ENCODE measurements at places on chromosomes 7 and 10.

DNA sequence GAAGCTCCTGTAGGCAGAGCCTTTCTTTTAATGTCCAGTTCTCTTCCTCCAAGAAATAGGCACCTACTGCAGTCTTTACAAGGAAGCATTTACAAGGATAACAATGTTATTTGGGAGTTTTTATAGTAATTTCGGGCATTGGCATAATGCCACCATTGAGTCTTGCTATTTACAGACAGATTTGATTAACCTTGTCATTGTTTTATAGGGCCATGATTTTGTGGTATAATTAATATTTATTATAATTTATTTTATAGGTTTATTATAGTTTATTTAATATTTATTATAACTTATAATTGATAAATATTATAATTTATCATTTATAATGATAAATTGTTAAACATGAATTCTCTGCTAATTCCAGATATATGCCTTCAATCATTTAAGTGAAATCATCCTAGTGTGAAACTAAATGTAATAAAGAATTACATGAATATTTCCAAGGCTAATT lies 573 bp upstream of the POT1 start:
- DNase-seq = no peak

- no peak for DNase-seq
Measured at GRCh38 chr10:12022580-12023257, 19.9 kb downstream of the UPF2 start.

GRCh38 chr10:72272689-72273409 lies 875 bp upstream of the DDIT4 start:
- no peak for DNase-seq

- no peak for DNase-seq
Measured at GRCh38 chr10:68074031-68074774, 880 bp downstream of the HERC4 start.

GRCh38 chr10:16995867-16996529 lies 133.6 kb downstream of the CUBN start:
- DNase-seq = no peak

DNA sequence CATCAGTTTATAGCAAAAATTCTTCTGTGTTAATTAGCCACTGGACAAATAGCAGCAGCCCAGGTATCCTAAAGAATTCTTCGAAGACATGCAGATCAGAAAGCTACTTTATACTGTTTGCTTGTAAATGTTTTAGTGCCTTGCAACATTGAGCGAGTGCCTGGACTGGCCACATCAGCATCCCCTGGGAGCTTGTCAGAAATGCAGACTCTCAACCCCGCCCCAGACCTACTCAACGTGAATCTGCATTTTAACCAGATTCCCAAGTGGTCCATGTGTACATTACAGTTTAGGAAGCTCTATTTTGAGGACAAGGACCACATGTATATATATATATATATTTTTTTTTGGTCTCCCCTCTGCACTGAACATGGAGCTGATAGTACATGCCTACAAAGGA lies 18.5 kb upstream of the PLEKHS1 start:
- DNase-seq = no peak

- DNase-seq = no peak
Measured at GRCh38 chr7:43653466-43653865, 70.6 kb downstream of the STK17A start.

- DNase-seq = no peak
Measured at GRCh38 chr10:33153968-33154327, 180.5 kb downstream of the NRP1 start.

DNA sequence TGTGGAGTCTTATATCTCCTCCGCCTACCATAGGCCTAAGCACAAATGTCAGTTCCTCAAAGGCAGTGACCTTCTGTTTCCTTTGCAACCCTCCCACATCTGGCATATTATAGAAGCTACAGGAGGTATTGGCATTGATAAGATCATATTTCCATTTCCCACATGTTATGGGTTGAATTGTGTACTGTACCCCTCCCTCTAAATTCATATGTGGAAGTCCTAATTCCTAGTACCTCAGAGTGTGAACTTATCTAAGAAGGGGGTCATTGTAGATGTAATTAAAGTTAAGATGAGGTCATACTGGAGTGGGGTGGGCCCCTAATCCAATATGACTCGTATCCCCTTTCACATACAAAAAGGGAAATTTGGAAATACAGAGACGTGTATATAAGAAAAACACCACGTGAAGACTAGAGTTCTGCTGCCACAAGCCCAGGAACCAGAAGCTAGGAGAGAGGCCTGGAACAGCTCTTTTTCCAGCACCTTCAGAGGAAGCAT lies 6.1 kb upstream of the LAMB4 start:
- DNase-seq = no peak

DNA sequence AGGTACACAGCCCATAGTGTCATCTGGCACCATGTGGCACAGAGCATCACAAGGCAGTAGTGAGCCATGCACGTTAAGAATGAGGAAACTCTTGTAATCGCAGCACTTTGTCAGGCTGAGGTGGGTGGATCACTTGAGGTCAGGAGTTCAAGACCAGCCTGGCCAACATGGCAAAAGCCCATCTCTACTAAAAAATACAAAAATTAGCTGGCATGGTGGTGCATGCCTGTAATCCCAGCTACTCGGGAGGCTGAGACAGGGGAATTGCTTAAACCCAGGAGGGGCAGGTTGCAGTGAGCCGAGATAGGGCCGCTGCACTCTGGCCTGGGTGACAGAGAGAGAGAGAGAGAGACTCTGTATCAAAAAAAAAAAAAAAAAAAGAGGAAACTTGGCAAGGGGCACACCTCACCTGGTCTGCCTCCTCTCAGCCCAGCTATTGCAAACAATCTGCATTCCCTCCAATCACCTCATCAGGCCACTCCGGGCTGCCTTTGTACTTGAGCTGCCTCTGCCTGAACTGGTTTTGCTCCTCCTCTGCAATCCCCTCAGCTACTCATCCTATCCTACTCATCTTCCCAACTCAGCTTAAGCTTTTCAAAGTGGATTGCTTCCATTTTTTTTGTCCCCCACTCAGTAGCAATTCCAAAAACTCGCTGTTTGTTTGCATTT lies 46.0 kb upstream of the OPTN start:
- DNase-seq = no peak

- no peak for DNase-seq
Measured at GRCh38 chr10:18400906-18401245, 250.5 kb downstream of the NSUN6 start.

DNA sequence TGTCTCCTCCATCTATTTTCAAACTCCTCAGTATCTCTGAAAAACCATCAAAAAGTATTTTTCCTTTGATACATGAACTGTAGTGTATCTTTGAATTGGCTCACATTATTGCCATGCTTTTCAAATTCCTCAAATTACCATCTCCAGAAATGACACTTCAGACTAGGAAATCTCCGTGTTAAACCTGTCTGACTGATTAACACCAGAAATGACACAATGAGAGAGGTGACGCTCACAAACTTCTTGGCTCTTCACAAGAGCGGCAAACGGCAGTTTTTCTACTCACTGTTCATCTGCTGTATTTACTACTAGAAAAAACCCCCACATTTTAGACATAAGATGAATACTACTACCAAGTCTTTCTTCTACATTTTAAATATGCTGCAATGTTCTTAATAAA lies 56.6 kb downstream of the MKX start:
- no peak for DNase-seq

- DNase-seq = no peak
Measured at GRCh38 chr7:105664816-105665525, 83.7 kb upstream of the EFCAB10 start.

- no peak for DNase-seq
Measured at GRCh38 chr7:15417341-15417988, 144.3 kb downstream of the AGMO start.

- DNase-seq = no peak
Measured at GRCh38 chr7:7862393-7862792, 106.2 kb upstream of the GLCCI1 start.

- DNase-seq = no peak
Measured at GRCh38 chr10:72736176-72736827, 44.4 kb downstream of the MCU start.

- DNase-seq = no peak
Measured at GRCh38 chr7:26265065-26265464, 26.6 kb upstream of the SNX10 start.

DNA sequence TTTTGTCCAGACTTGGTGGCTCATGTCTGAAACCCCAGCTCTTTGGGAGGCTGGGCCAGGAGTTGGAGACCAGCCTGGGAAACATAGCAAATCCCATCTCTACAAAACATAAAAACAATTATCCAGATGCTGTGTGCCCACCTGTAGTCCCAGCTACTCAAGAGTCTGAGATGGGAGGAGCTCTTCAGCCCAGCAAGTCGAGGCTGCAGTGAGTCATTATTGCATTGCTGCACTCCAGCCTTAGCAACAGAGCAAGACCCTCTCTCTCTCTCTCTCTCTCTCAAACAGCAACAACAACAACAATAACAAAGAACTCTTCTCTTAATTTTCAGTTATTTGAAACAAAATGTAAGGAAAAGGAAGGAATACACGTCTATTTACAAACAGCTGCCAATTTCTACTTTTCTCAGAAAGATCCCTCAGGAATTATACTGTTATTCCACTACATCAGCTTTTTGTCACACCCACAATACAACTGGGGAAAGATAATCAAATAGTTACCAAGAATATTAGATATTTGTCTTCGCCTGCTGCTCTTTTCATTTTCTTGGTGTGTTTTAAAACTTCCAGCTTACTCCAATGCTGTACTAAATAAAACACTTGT lies 5.1 kb upstream of the TSPAN12 start:
- no peak for DNase-seq

DNA sequence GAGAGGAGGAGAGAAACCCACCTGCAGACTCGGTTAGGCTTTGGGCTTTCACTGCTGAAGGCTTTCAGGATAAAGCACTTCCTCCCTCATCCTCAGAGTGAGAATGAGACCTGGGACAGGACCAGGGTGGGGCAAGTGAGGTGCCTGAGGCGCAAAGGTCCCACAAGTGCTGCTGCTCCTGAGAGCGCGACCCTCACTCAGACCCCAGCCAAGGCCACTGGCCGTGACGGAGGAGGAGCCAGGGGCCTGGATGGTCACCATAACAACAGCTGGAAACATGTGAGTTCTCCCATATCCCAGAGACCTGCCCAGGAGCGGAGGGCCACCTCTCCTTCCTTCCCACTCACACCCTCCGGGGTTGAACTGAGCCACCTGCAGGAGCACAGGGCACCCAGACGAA lies 46.9 kb upstream of the MKRN1 start:
- no peak for DNase-seq

DNA sequence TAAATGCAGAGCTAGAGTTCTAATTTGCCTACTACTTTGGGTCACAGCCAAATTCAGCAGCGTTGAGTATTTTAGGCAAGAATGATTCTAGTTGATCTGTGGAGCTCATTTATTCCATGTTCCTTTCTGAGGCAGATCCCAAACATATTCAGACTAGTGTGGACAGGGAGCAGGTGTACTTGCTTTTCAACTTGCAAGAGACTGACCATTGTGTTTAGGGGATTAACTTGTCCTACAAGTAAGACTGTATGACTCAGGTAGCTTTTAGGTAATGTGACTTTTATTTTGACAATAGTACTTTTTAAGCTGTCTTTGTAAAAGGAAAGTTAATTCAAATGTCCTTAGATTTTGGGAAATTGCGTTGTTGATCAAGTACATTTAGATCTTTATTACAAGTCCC lies 285.5 kb downstream of the TWIST1 start:
- DNase-seq = no peak

DNA sequence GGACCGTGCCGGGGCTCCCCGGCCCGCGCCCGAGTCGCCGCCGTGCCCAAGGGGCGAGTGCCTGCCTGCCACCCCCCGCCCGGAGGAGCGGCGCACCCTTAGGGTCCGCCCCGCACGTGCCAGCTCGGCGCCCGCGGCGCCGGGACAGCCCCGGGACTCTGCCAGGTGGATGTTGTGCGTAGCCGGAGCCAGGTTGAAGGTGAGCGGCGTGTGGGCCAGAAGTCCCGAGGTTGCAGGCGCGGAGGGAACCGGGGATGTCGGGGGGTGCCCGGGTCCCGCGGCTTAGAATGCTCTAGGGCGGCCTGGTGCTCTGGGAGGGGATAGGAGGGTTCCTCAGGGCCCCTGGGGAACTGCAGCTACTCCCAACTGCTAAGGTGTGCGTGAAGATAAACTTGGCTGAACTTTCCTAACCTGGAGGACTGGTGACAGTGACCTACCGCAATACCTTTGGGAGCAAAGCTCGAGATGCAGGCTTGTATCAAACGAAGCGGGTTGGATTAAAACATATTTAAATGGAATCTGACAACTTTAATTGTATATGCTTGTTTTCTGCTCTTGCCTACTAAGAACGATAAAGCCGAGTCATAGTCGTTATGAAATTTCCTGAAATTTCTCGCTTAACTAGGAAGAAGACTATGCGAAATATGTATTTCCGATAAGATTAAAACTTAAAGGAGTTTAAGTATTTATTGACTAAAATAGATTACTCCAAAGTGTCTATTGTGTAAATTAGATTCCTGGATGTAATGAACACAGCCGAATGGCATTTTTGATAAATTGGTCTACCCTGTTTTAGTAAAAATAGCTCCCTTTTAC lies at the start of gene CUX1:
Gene CUX1, plus strand, starts transcription at position 156 of the 816 bp plus-strand sequence. Its CDS starts 14 bp downstream, at position 170.
- DNase-seq = no peak

- no peak for DNase-seq
Measured at GRCh38 chr7:44348300-44348699, 22.9 kb upstream of the CAMK2B start.

- DNase-seq = no peak
Measured at GRCh38 chr7:25931156-25931555, 220.8 kb upstream of the NFE2L3 start.

GRCh38 chr10:121404611-121405010 lies 193.6 kb downstream of the FGFR2 start:
- no peak for DNase-seq

DNA sequence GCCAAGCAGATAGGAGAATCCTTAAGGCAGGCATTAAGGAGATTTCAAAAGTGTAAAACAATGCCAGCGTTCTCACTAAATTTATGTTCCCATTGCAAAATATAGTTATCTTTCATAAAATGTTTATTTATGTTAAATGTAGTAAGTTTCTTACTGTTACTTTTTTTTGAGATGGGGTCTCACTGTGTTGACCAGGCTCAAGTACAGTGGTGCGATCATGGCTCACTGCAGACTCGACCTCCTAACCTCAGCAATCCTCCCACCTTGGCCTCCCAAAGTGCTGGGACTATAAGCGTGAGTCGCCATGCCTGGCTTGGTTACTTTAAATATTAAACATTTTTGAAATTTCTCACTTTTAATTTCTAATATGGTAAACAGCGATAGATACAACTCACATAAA lies 31.8 kb upstream of the PRKAR2B start:
- no peak for DNase-seq

DNA sequence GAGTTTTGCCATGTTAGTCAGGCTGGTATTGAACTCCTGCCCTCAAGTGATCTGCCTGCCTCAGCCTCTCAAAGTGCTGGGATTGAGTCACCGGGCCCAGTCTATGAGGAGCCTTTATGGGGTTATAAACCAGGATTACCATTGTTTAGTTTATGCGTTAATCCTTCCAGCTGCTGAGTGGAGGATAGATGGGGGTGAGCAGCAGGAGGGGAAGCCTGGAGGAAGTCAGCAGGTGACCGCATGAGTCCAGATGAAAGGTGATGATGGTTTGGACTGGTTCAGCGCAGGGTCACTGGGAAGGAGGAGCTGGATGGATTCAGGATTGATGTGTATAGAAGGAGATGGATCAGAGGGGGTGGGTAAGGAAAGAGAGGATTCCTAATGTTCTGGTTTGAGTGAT lies 197.1 kb downstream of the ADAM12 start:
- no peak for DNase-seq

- no peak for DNase-seq
Measured at GRCh38 chr10:107618504-107618994, 454.0 kb upstream of the SORCS1 start.

- DNase-seq = no peak
Measured at GRCh38 chr7:74475243-74475986, 21.7 kb downstream of the GTF2IRD1 start.

GRCh38 chr7:27670676-27671075 lies 8.0 kb upstream of the HIBADH start:
- DNase-seq = no peak
